Stimulated activated CD4-positive, alpha-beta T cell treated with anti-CD3 and anti-CD28 coated beads, Interleukin-12 subunit alpha, Interleukin-12 subunit beta, amount 100 ng/mL, for 48 hours (primary cell): ENCODE measurements at places on chromosomes 7 and 10.

- no peak for DNase-seq
These were observed 60.7 kb upstream of the LAMB4 start for GRCh38 chr7:108190891-108191290.

DNA sequence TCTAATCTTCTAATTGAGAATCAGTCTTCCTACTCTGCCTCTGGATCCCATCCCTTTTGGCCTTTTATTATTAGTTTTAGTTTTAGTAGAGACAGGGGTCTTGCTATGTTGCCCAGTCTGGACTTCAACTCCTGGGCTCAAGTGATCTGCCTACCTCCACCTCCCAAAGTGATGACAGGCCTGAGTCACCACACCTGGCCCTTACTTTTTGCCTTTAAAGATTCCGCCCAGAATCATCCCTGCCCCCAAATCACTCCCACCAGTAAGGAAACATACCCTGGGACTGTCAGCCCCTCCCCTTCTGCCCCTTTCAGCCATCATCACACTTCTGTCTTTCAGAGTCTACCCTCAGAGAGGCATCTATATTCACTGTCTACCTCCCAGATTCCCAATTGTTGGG, 18.7 kb downstream of the KPNA7 start:
- no peak for DNase-seq

GRCh38 chr10:60662917-60663614, 115.2 kb upstream of the CDK1 start:
- no peak for DNase-seq

DNA sequence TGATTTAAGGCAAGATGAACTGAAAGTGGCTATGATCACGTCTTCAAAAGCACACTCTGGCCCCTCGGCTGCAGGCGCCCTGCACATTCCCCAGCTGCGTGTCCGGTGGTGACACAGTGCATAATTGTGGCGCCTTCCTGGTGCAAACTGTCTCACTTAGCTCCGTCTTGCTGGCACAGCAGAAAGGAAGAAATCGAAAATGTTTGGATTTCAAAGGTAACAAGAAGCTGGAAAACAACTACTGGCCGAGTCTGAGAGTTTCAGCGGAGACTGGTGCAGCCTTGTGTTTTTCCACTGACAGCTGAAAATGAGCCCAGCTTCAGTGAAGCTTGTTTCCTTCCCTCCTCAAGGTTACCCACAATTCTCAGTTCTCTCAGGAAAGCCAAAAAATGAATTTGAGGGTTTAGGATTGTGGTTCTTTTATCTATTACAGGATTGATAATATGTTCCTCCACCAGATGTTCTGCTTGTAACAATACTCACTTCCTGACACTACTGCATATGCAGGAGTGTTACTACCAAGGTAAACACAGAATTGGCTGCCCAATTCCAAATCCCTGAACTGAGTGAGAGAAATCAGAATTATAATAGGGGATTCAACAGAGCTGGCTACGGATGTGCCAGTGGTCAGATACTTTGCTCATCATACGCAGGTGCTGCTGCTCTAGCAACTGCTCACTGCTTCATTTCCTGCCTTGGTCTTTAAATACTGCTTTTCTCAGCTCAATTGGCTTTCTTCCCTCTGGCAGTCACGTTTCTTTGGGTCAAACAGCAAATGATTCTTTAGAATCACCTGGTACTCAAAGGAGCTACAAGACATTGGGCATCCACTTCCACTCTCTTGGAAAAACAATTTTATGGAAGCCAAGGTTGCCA, 63.7 kb downstream of the TRUB1 start:
- no peak for DNase-seq

GRCh38 chr7:20666444-20666843, 51.0 kb downstream of the ABCB5 start:
- no peak for DNase-seq

DNA sequence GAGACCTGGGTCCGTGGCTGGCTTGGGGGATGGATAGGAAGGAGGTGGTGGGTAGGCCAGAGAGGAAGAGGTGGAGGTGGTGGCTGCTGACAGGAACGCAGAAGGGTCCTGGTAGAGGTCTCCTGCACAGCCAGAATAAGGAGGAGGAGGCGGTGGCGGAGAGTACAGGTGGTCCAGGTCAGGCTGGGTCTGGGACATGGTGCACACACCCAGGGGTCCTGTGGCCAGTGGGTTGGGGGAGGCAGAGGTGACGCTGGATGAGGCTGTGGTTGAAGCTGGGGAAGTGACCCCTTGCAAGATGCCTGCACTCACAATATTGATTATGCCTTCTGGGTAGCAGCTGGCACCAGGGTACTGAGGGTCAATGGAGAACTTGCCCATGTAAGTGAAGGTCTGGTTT, 2.2 kb downstream of the EGR2 start:
- no peak for DNase-seq

- no peak for DNase-seq
These were observed 156.4 kb upstream of the MINDY3 start for GRCh38 chr10:16016688-16017087.

GRCh38 chr7:1377111-1377909, 82.0 kb downstream of the MICALL2 start:
- DNase-seq: no peak

DNA sequence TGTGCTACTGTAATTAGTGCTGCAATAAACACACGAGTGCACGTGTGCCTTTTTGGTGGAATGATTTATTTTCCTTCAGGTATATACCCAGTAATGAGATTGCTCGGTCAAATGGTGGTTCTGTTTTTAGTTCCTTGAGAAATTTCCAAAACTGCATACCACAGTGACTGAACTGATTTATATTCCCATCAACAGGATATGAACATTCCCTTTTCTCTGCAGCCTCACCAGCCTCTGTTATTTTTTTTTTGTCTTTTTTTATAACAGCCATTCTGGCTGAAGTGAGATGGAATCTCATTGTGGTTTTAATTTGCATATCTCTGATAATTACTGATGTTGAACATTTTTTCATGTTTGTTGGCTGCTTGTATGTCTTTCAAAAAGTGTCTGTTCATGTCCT, 922.9 kb upstream of the LRRN3 start:
- DNase-seq: no peak

DNA sequence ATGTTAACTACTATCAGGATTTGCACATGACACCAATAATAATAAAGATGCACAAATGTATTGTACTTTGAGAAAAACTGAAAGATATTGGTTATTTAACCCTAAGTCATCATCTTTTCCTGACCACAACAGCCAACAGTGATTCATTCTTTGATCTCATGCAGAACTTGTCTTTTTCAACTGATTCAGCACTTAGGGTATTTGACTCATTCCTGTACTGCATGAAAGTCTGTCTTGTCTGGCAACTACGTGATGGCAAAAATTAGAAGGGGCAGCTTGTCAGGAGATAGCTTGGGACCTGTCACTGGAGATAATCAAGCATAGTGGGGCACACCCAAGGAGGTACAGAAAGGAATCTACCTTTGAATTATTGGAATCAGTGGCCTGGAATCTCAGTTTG, 77.8 kb upstream of the LRRC17 start:
- DNase-seq: no peak

- DNase-seq: no peak
These were observed 97.7 kb downstream of the WDR37 start for GRCh38 chr10:1153805-1154351.

DNA sequence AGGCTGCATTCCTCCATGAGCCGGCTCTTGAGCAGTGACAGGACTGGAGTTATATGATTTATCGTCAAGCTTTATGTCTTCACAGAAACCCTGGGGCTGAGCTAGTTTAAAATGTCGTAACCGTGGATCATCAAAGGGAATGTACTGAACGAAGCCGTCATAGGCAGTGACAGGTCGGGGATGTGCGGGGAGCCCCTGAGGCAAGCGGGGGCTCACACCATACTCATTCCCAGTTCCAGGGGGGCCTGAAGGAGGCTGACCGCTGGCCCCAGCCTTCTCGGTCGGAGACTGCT, 30.7 kb downstream of the JCAD start:
- no peak for DNase-seq

DNA sequence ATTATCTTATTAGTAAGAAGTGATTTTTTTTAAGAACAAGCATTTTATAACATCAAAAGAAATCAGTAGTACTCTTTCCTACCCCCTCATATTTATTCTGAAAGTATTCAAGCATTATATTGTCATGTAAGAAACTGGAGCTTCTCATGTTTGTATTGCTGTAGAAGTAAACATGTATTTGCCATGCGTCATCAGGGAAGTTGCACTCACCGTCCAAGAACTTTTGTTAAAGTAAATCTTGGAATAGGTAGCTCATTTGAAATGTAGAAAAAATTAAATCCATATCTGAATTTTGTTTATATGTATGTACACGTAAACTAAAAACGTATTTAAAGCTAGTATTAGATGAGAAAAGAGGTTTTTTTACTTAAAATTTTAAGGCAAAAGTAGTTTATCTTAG, 96.8 kb downstream of the PTEN start:
- DNase-seq: no peak

DNA sequence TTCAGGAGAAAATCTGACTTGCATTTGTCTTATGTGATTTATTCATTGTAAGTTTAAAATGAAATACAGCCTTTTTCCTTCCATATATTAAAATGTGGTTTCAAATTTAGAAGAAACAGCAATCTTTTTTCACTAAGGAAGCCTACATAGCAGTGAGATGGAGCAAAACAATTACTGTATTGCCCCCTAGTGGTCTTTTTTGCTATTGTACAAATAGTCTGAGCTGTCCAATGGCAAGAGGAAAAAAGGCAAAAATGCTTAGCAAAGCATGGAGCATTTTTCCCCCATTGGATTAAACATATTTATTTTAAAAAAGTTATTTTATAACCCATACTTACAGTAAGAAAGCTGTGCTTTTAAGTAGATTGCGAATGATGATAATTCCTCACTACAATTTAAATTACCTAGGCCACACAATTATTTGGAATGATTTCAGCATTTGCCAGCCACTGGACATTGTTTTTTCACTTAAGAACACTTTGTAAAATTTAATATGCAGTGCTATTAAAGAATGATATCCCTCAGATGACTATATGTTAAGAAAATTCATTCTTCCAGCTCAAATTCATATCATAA, 119.5 kb downstream of the CPED1 start:
- no peak for DNase-seq

GRCh38 chr7:111730476-111731300, 168.4 kb upstream of the IMMP2L start:
- no peak for DNase-seq

GRCh38 chr10:89151857-89152256, 55.3 kb downstream of the CH25H start:
- no peak for DNase-seq

DNA sequence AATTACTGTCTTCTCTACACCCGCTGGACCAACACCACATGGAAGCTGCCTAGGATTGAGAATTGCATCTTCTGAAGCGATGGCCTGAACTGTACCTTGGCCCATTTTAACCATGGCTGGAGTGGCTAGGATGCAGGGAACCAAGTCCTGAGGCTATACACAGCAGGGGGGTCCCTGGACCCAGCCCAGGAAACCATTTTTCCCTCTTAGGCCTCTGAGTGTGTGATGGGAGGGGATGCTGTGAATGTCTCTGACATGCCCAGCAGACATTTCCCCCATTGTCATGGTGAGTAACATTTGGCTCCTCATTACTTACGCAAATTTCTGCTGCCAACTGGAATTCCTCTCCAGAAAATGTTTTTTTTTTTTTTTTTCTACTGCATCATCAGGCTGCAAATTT, 822.7 kb downstream of the PCDH15 start:
- no peak for DNase-seq

DNA sequence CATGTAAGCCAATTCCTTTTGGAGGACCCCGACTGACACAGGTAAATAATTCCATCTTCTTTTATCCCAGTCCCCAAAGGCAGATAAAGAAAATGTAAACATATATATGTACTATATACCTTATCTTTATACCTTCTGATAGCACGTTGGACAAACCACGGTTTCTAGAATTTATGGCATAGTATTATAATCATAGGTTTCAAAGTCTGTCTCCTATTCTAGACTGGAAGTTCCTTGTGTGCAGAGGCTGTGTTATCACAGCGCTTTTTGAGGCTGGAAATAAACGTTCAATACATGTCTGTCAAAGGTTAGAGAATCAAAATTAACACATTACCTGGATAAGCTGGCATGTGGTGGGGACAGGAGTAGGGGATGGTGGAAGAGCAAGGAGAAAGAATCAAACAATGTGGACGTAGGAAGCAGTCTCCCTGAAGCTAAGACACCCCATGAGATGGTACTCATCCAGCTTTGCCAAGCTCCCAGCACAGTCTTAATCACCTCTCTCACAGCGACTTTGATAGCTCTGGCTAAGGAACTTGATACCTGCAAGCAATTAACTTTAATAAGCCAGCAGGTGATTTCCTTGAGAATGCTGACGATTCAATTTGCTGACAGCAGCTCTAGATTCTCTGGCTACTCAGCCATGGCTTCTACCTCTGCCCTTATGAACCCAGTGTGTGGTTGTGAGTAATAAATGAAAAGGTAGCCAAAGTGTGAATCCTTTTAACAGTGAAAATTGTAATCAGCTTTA, 208.4 kb upstream of the LRRTM3 start:
- no peak for DNase-seq

DNA sequence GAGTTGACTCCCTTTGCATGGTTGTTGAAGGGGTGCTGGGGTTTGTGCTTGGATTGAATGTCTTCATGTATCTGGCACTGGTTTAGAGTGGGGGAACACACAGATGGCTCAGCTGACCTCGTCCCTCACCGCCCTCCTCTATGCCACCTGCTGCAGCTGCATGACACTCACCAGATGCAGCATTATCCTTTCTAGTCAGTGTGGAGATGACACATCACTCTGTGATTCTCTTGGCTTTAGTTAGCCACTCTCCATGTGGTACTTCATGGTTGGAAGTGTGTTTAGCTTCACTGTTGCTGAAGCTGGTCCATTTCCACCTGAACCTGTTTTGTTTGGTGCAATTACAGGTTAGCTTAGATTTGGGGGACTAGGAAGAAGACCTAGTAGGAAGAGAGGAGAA, 56.3 kb upstream of the BMPER start:
- DNase-seq: no peak
